ENCODE measurements at places on chromosomes 1 and 21. TPM values are rescaled to one million over a fixed set of nuclear protein-coding genes. Genes with fewer than 3 reads are reported as not detected.

DNA sequence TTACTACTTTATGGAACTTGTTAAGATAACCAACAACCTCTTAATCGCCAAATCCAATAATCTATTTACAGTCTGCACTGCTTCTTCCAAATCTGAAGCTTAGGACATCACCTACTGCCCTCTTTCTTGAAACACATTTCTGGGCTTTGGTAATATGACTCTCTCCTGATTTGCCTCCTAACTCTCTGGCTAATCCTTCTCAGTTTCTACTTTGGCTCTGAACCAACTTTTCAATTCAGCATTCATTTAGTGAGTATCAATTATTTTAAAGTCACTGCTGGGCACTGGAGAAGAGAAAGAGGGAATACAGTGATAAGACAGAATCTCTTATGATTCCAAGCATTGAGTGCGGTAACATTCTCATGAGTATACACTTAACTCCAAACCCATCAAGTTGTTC, 275.0 kb downstream of the AKT3 start:
- no peak for DNase-seq
- no peaks in the 10 kb centered on the region for H3K27me3 ChIP-seq
- no peaks in the 10 kb centered on the region for H3K4me1 ChIP-seq
- no peak overlapping the region for H3K27ac ChIP-seq
- no peak overlapping the region for H3K4me3 ChIP-seq

- H3K4me3 ChIP-seq = no peak overlapping the region
- H3K36me3 ChIP-seq = no peaks in the 10 kb centered on the region
- no peak for DNase-seq
- no peak overlapping the region for H3K27ac ChIP-seq
- H3K27me3 ChIP-seq = no peaks in the 10 kb centered on the region
Observed at GRCh38 chr1:66492424-66492823, 41.5 kb upstream of the SGIP1 start.

- H3K4me3 ChIP-seq = no peak overlapping the region
- DNase-seq = no peak
- peaks cover 5% of the 10 kb centered on the region for H3K27me3 ChIP-seq
- H3K4me1 ChIP-seq = no peaks in the 10 kb centered on the region
- H3K27ac ChIP-seq = no peak overlapping the region
Observed at GRCh38 chr1:163442895-163443294, 121.1 kb downstream of the NUF2 start.

GRCh38 chr1:37704966-37705365, 12.7 kb downstream of the CDCA8 start:
- H3K27me3 ChIP-seq = no peaks in the 10 kb centered on the region
- no peaks in the 10 kb centered on the region for H3K36me3 ChIP-seq
- no peak overlapping the region for H3K27ac ChIP-seq

GRCh38 chr1:192952646-192953045, 106.5 kb downstream of the UCHL5 start:
- peaks cover 4% of the 10 kb centered on the region for H3K4me1 ChIP-seq
- no peaks in the 10 kb centered on the region for H3K27me3 ChIP-seq
- no peak for DNase-seq
- H3K36me3 ChIP-seq = no peaks in the 10 kb centered on the region
- no peak overlapping the region for H3K27ac ChIP-seq

DNA sequence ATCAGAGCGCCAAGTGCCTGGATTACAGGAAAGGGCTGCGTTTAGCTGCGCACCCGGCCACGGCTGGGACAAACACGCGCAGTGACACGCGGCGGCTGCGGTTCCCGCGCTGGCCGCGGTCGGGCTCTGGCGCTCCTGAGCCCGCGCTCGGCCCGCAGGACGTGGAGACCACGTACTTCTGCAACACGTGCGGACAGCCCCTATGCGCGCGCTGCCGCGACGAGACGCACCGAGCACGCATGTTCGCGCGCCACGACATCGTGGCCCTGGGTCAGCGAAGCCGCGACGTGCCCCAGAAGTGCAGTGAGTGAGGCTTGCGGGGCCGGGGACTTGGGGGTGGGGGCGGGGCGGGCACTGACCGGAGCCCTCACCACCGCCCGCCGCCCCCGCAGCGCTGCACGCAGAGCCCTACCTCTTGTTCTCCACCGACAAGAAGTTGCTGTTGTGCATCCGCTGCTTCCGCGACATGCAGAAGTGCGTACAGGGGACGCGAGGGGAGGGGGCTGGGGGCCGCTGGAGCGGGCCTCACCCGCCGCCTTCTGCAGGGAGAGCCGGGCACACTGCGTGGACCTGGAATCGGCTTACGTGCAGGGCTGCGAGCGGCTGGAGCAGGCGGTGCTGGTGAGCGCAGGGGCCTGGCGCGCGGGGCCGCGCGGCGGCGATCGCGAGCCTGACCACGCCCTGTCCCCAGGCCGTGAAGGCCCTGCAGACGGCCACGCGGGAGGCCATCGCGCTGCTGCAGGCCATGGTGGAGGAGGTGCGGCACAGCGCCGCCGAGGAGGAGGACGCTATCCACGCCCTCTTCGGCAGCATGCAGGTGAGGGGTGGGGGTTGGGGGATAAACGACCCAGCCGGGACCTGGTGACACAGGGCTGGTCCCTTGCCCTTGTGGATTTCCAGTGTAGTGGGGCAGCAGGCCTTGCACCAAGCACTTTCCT, 3.1 kb downstream of the RNF207 start:
- H3K4me3 ChIP-seq = peak overlapping the region; percentile 46
- peaks cover 27% of the 10 kb centered on the region for H3K27me3 ChIP-seq
- H3K27ac ChIP-seq = no peak overlapping the region
- no peak for DNase-seq
- no peaks in the 10 kb centered on the region for H3K36me3 ChIP-seq

DNA sequence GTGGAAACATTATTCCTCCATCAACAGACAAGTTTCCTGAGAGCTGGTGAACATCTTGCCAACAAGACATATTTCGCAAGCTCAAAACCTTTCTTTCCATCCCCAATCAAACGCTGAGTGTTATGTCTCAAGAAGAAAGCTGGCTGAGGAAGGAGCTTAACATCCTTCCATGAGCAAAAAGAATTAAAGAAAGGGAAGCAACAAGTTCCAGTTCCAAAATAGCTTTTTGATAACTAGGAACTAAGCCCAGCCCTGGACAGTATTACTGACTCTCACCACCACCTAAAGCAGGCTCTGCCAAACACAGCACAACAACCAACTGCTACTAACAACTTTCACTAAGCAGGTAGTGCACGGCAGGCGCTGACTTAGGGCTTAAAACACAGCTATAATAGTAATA, 50.2 kb downstream of the CAPZB start:
- no peak overlapping the region for H3K27ac ChIP-seq
- H3K36me3 ChIP-seq = peaks cover 59% of the 10 kb centered on the region
- no peaks in the 10 kb centered on the region for H3K27me3 ChIP-seq
- H3K4me3 ChIP-seq = no peak overlapping the region

DNA sequence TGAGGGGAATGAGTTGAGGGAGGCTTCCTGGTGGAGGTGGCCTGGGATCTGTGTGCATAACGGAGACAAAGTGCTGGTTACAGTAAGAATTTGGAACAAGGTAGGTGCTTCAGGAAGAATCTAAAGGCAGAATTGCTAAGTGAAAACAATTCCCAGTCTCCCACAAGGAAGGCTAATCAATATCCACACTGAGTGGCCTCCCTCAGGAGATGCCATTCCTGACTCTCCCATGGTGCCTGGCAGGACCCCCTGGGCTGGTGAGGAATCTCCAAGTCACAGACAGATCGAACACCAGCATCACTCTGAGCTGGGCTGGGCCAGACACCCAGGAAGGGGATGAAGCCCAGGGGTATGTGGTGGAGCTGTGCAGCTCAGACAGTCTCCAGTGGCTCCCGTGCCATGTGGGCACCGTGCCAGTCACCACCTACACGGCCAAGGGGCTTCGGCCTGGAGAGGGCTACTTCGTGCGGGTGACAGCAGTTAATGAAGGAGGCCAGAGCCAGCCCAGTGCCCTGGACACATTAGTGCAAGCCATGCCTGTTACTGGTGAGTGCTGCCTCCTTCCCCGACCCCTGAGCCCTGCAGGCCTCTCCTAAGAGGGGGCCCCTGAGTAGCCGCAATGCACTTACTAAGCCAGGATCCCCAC, 30.7 kb downstream of the IGFN1 start:
- no peak overlapping the region for H3K4me3 ChIP-seq
- DNase-seq = no peak
- no peaks in the 10 kb centered on the region for H3K36me3 ChIP-seq
- no peaks in the 10 kb centered on the region for H3K27me3 ChIP-seq
- no peaks in the 10 kb centered on the region for H3K4me1 ChIP-seq

GRCh38 chr1:157691285-157691920, 9.2 kb downstream of the FCRL3 start:
- H3K27ac ChIP-seq = peak overlapping the region; percentile 69
- no peak for DNase-seq
- H3K4me3 ChIP-seq = no peak overlapping the region
- H3K36me3 ChIP-seq = peaks cover 78% of the 10 kb centered on the region

- peak overlapping the region; percentile 99 for H3K27ac ChIP-seq
- no peak for DNase-seq
- H3K27me3 ChIP-seq = no peaks in the 10 kb centered on the region
- peaks cover 39% of the 10 kb centered on the region for H3K4me1 ChIP-seq
- peak overlapping the region; percentile 100 for H3K4me3 ChIP-seq
Observed at GRCh38 chr1:45340816-45341466, 701 bp upstream of the MUTYH start.

GRCh38 chr1:222829868-222830267, 15.0 kb downstream of the DISP1 start:
- DNase-seq = no peak
- H3K27ac ChIP-seq = no peak overlapping the region
- H3K36me3 ChIP-seq = no peaks in the 10 kb centered on the region
- no peaks in the 10 kb centered on the region for H3K27me3 ChIP-seq
- no peak overlapping the region for H3K4me3 ChIP-seq

DNA sequence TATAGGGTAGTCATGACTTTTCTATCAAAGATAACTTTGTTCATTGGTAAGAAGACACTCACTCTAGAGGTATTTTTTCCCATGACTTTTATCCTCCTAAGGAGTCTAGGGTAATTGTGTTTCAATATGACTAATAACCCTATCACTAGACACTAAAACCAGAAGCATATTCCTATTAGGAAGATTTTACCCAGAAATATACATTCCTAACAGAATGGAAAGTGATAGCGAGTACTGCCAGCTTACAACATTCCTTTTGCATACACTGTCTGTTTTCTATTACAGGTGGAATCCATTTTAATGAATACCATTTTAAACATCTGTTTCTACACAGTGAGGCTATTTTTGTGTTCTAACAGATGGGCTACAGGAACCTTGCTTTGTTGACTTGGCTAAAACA, 31.4 kb upstream of the C1orf185 start:
- H3K36me3 ChIP-seq = no peaks in the 10 kb centered on the region
- no peaks in the 10 kb centered on the region for H3K4me1 ChIP-seq
- no peak for DNase-seq
- peaks cover 26% of the 10 kb centered on the region for H3K27me3 ChIP-seq

DNA sequence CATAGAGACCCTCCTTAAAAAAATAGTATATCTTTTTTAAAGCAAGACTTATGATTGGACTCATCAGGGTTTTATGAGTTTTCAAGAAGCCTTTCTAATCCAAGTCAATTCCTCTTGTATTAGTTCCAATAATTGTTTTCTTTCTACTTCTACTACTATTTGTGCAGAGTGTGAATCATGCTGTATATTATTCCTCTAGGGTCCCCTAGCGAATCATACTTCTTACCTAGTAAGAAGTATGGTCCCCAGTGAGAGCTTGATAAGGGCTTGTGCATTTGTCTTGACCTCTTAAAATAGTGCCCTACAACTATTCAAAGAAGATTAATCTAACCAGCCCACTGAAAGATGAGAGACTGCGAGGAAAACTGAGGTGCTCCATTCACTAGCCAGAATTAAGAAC, 715.7 kb upstream of the ZP4 start:
- H3K36me3 ChIP-seq = no peaks in the 10 kb centered on the region
- no peak overlapping the region for H3K27ac ChIP-seq
- DNase-seq = no peak

DNA sequence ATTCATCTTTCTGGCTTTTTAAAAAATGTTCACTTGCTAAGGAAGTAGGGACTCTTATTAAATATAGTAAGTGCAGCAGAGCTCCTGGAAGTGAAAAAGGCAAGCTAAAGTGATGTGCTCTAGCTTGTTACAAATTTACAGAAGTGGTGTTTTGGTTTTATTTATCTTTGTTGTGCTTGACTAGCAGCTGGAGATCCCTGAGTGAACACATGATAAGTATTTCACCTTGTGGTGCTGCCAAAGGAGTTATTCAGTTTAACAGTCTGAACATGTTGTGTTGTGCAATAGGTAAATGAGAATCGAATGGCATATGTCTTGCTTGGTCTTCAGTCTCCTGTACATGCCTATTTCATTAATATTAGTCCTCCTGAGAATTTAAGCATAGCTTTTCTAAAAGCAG, 315.7 kb downstream of the TPR start:
- no peaks in the 10 kb centered on the region for H3K36me3 ChIP-seq
- peaks cover 3% of the 10 kb centered on the region for H3K4me1 ChIP-seq
- no peak overlapping the region for H3K4me3 ChIP-seq
- DNase-seq = no peak
- no peak overlapping the region for H3K27ac ChIP-seq

DNA sequence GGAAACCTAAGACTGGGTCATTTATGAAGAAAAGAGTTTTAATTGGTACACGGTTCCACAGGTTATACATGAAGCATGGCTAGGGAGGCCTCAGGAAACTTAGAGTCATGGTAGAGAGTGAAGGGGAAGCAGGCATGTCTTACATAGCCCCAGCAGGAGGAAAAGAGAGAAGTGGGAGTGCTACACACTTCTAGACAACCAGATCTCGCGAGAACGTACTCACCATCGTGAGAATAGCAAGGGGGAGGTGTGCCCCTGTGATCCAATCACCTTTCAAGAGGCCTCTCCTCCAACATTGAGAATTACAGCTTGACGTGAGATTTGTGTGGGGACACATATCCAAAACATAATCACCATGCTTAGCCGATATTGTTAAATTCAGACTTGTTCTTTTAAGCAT, 62.8 kb downstream of the DYRK1A start:
- H3K4me3 ChIP-seq = no peak overlapping the region
- H3K36me3 ChIP-seq = peaks cover 51% of the 10 kb centered on the region
- peaks cover 55% of the 10 kb centered on the region for H3K4me1 ChIP-seq

DNA sequence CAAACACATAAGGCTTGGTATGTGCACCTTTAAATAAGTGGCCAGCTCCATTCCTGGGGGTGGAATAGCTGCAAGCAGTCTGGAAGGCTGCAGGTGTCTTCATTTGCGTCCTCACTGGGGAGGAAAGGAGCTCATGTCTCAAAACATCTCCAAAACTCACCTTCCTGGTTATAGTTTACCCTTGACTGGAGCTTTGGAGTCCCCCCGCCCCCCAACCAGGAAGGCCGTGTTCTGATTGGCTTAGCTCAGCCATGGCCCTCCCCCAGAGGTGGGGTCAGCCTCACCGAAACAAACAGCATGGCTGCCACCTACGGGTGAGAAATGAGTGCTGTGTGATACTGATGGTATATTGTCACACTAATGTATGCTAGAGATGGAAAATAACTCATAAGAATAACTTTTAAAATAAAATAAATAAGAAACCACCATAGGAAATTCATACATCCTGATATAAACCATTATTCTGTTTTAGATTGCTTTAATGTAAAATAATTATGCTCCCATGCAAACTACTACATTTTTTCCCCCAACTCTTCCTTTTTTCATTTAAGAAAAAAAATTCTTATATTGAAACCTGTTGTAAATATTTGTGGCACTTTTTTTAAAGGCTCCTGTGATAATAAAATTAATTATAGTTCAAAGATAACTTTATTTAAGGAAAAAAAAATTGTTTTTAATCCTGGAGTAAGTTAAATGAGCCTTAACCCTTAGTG, 90.8 kb downstream of the ZP4 start:
- H3K36me3 ChIP-seq = no peaks in the 10 kb centered on the region
- no peak overlapping the region for H3K4me3 ChIP-seq
- no peak for DNase-seq
- no peaks in the 10 kb centered on the region for H3K27me3 ChIP-seq
- no peak overlapping the region for H3K27ac ChIP-seq
- no peaks in the 10 kb centered on the region for H3K4me1 ChIP-seq

The MTARC1 gene
- 2.2 TPM for total RNA-seq

The NPPA gene
- not detected for total RNA-seq

All from activated B cell treated with CpG ODN at 0.5 μM for 24 hours (primary cell).